NCI-H1694 (cell line): ENCODE measurements at places on chromosomes 3 and 15.

DNA sequence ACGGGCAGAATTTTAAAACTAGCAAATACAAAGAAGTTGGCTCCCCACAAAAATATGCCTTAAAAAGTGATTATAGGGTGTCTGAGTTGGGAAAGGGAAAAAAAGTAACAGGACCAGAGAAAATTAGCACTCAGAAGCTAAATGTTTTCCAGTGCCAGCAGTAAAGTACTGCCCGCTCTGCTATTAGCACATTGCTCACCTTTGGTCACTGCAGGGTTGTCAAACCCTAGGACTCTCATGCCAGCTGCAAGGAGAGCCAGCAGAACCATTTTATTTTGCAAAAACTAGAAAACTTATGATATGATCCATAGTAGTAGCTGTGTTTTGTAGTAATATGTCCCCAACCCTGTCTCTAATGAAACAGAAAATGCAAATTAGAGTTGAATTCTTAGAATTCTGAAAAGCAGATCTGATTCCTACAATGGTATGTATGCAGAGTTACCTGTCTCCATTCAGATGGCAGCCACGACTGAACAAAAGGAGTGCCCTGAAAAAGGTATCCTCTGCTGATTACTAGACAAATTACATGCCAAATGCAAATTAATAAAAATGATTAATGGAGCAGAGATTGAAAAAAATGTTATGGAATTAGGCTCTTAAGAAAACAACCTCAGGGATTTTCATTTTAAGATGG lies 150.3 kb downstream of the SNRK start:
- DNase-seq: no peak

- DNase-seq: peak; percentile 9
These were observed 279.3 kb upstream of the C2CD4B start for GRCh38 chr15:62444104-62445022.

DNA sequence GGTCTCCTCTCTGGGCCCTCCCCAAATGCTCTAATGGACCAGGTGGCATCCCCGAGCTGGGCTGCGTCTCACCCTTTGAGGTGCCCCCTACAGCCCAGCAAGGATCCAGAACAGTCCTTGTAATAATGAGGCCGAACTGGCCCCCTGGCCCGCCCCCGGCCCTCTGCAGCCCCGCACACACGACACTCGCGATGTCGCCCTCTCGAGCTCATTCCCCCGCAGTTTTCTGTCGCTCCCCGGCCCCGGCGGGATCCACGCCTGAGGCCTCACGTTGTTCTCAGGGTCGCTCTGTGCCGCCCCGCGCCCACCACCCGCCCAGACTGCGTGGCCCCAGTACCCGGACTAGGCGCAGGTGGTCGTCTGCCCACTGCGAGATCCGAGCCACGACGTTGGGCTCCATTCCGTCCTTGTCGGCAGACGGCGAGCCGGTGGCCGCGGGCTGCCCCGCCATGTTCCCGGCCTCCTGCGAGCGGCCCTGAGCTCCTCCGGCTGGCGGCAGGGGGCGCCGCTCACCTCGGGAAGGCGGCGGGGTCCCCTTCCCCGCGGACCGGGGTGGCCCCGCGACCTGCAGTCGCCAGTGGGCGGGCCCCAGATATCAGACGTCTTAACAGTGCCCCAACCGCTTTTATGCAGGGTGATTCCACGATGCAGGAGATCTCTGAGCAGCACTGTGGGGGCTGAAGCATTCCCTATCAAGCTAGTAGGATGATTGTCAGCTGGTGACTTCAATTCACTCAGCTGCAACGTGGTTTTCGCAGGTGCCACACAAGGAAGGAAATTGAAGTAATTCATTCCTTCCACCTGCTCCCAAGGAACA lies at the start of gene C3orf33:
Gene C3orf33 (minus strand): TSS at position 477 of the 817 bp plus-strand sequence. CDS start 26 bp downstream, at position 451.
- DNase-seq: peak; percentile 35

DNA sequence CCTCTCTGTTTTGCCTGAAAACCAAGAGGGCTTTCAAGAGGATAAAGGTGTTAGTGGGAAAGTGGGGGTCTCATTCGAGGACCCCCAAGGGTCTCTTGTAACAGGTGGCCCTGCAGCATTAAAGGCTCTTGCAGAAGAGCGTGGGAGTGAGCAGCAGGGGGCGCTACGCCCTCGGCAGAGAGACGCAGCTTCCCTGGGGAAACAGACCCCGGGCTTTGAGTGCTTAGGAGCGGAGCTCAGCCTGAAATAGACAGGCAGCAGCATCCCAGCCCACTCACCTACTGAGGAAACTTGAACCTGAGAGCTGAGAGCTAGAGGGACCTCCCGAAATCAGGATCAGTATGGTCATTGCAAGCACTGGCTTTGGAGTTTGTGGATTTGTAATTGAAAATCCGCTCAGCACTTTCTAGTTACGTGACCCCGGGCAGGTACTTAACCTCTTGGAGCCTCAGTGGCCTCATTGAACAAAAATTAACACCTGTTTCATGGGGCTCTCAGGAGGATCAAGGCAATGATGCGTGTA lies 25.7 kb downstream of the RPLP1 start:
- DNase-seq: peak; percentile 58

DNA sequence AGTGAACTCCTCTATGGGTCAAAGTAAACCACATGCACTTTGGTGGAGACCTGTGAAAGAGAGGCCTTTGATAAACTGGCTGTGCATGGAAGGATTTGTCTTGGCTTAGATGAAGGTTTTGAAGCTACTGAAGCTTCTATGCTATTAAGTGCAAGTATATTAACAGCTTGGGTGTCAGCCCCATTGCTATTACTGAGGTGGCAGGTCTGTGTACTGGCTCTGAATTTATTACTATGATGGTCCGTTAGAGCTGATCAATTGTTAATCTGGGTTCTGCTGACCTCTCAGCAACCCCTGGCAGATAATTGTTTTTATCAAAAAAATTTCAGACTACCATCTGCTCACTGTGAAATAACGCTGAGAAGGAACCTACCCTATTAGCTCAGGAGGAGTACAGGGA lies 268.2 kb downstream of the CACNA2D3 start:
- DNase-seq: no peak

DNA sequence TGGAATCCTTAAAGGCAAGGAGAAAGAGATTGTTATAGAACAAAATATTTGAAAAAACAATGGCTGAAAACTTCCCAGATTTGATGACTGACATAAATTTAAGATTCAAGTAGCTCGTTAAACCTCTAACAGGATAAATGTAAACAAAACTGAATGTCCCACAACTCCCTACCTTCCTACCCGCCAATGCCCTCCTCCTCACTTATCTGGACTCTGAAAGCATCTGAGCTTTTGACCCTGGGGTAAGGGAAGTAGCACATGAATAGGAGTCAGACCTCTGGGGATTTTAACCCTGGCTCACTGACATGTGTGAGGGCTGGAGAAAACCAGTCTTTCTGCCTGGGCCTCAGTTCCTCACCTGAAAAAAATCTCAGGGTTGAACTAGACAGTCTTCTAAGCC lies 26.9 kb downstream of the CYP19A1 start:
- no peak for DNase-seq

DNA sequence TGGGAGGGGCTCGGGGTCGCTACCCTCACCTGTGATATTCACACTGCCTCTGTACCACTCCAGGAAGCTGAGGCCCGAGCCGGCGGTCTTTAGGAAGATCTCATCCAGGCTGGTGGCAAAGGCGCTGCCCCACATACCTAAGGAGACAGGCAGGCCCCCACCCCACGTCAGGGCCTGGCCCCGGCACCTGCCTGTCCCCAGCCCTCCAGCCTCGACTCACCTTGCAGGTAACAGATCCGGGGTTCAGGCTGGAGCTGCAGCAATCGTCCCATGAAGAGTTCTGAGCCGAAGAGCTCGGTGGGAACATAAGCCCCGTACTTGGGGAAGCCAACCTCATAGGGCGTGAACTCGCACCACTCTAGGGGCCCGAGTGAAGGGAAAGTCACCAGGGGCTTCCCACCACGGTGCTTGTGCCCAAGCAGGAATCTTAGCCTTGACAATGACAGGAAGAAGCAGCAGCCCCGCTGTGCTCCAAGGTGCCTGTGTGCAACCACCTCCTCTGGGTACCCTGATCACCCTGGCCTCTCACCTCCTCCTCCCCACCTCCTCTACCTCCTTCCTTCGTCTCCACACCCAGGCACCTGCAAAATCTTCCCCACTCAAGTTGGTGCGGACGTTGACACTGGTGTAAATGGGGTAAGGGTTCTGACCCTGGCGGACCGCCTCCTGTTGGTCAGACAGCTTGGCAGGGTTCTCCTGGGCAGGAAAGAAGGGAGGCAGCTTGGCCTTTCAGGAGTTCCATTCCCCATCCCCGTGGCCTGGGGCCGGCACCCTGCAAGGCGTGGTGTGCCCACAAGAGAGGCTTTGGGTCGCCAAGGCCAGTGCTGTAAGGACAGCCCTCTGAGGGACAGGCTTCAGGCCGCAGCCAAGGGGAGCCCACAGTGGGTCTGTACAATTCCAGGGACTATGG lies 10.6 kb downstream of the PLA2G4F start:
- no peak for DNase-seq

DNA sequence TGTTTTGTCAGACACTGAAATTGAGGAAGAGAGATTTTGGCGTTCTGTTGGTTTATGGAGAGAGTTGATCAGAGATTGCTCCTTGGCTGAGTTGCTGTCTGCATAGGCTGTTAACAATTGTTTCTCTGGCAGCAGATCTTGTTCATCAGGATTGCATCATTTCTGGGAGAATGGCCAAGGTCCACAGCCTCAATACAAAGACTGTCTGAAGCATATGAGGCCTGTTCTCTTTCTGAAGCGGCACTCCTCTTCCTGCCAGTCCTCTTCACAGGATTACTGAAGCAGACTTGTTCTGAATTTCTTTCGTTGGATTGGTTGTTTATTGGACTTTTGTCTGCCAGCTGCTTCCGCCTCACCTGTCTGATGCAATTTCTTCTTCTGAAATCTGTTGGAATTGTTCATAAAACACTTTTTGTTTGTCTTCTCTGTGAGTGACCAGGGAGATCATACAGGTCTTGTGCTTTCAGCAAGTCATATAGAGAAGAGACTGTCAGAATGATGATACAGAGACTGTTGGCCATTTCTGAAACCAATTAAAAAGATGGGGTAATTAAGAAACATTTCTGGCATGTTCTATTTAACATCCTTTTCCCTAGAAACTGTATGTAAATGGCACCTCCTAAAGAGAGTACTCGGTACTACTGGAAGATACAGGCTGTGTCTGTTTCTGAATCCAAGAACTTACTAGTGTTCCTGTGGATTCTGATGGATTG lies 25.5 kb downstream of the SETD5 start:
- peak; percentile 56 for DNase-seq

- peak; percentile 24 for DNase-seq
These were observed 17.2 kb upstream of the USP3 start for GRCh38 chr15:63487076-63487757.

- peak; percentile 32 for DNase-seq
These were observed 753 bp downstream of the PLCH1 start for GRCh38 chr3:155744010-155744625.

DNA sequence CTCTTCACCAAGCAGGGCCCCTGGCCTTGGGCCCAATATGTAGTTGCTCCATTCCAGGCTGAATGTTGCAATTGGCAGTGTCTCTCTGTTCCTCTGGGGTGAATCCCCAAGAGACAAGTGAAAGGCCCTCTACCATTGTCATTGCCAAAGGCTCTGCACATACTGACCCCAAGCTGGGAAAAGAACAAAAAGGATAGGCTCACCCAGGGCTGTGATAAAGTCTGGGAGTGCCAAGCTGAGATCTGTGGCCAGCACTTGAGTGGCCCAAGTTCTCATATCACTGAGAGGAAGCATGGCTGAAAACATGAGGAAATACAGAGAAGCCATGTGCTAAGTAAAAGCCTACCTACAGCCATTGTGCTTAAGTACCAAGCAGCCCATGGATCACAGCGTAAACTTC lies 612.2 kb upstream of the EPHA6 start:
- DNase-seq: no peak
